ENCODE measurements at places on chromosomes 11 and 22.

DNA sequence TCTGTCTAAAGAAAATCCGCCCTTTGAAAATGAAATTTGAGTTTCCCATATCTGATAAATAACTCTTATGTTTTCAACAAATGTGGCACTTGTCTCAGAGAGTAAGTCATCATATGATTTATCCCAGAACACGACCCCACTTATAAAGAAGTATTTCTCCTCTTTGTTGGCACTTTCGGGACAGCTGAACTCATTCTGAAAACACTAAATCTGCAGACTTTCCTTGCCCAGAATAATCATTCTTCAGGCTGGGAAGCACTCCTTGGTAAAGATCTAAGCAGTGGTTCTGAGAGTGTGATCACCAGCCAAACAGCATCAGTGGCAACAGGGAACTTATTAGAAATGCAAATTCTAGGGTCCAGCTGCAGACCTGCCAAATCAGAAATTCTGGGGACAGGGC lies 532.2 kb upstream of the API5 start:
- no peak for DNase-seq

- no peak for DNase-seq
Measured at GRCh38 chr11:84775503-84775902, 851.6 kb downstream of the DLG2 start.

DNA sequence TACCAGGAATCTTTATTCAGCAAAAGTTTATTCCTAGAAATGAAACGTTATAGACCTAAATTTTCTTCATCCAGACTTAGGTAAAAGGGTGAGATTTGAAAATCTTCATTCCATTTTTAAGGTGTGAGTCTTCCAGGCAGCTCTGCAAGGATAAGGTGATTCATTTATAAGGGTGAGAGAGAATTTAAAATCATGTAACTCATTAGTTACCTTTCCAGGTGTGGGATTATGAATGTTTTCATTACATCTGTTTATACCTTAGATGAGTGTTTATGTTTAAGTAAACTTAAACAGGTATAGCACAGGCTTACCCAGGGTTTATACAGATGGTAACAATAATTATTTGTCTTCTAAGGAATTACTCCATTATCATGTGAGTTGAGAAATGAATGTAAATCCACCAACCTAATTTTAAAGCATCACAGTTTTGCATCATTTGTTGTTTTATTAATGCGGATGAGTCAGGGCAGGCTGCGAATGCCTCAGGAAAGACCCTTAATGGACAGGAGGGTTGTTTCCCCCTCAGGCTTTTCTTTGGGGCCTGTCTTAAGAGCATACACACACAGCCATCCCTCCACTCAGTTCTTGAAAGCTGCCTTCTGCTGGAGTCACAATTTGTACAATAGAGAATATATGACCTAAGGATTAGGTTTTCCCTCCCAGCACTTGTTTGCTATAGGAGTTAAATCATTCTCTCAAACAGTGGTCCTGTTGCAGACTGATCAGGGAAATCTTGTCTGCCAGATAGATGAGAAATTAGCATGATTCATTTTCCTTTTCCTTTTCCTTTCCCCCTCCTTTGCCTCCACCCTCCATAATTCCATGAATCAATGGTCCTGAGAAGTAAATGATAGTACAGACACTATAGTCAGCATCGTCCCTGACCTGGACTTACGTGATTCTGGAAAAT lies 3.0 kb downstream of the PRSS23 start:
- no peak for DNase-seq

DNA sequence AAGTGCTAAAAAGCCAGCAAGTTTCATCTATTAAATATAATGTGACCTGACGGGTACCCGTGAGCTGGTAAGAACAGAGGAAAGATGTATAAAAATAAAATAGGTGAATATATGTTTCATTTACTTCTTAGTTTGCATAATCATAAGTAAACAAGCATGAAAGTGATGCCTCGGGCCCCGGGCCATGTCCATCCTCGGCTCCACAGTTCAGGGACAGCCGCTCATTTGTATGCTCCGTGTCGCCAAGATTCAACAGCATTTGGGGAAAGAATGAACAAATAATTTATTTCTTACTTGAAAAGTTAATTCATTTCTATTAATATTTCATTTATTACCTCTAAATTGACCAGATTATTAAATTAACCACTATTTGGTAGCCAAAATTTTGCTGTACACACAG lies 251.8 kb downstream of the NTM start:
- DNase-seq = no peak

GRCh38 chr11:79575701-79576100 lies 134.9 kb upstream of the TENM4 start:
- no peak for DNase-seq

DNA sequence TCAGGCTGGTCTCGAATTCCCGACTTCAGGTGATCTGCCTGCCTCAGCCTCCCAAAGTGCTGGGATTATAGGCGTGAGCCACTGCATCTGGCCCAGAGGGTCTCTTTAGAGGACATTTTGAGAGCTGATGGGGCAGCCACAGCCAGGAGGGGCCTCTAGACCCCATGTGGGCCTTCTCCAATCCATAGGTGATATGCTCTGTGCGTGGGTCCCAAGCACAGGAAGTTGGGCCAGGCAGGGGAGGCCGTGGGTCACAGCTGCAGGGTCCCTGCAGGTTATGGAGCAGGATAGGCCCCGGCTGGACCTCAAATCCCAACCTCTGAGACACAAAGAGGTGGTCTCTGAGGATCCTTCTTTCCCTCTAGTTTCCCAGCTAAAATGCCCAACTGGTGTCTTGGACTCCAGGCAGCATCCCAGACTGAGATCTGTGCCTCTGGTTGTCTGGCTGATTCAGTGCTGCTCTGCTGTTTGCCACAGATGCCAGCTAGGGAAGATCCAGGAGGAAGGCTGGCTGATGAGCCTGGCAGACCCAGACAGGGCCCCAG lies 1.5 kb downstream of the LRRC75B start:
- no peak for DNase-seq

DNA sequence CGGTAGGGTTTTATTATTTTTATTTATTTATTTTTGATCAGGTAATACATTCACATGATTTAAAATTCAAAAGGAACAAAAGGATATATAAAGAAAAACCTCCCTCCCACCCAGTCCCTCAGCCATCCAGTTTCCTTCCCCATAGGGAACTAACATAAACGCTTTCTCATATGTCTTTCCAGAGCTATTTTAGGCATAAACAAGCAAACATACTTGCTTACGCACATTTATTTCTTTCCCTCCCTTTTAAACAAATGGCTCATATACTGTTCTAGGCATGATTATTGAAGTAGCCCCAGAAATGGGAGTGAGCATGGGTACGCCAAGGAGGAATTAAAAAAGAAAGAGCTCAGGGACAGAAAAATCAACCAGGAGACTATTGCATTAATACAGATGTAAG lies 63.7 kb downstream of the LIF start:
- no peak for DNase-seq

- DNase-seq = no peak
Measured at GRCh38 chr11:105000797-105001196, 22.2 kb downstream of the CASP5 start.

GRCh38 chr22:29663180-29663821 lies 56.5 kb upstream of the CABP7 start:
- no peak for DNase-seq

- no peak for DNase-seq
Measured at GRCh38 chr11:35061516-35062440, 77.2 kb upstream of the CD44 start.

DNA sequence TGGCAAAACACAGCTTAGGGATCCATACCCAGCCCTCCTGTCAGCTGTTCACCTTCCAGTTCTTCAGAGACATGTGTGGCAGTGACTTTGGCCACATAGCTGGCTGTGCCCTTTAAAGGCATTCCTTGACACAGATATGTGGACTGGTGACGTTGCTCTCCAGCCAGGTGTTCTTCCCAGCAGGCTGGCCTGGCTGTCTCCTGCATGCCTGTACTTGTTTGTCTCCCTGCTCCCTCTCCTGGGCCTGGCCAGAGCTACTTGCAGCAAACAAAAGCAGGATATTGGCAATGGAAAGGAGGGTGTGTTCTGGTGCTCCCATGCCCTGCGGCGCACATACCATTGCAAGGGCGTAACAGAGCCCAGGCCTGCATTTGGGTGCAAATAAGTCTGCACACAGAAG lies 38.3 kb downstream of the PIK3IP1 start:
- DNase-seq = no peak

DNA sequence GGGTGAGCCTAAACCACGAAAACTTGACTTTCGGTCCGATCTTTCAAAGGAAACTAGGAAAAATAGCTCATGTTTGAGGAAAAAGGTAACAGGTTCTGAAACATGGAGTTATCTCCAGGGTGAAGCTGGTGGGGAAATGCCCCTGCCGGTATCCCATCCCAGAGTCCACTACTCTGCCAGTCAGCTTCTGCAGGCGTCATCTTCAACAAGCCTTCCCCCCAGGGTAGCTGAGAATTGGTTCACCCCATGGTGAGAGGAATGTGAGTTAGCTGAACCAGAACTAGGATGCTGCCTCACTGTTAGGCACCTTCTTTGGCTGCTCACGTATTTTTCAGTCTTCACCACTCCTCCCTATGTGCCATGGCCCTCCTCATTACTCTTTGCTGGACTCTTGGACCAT lies 1.1 kb downstream of the GVQW3 start:
- DNase-seq = no peak

- DNase-seq = no peak
Measured at GRCh38 chr11:67572747-67573419, 10.7 kb upstream of the GSTP1 start.

- no peak for DNase-seq
Measured at GRCh38 chr22:26097840-26098239, 71.4 kb upstream of the SEZ6L start.

- DNase-seq = no peak
Measured at GRCh38 chr11:116786326-116786725, 1.5 kb downstream of the ZPR1 start.

DNA sequence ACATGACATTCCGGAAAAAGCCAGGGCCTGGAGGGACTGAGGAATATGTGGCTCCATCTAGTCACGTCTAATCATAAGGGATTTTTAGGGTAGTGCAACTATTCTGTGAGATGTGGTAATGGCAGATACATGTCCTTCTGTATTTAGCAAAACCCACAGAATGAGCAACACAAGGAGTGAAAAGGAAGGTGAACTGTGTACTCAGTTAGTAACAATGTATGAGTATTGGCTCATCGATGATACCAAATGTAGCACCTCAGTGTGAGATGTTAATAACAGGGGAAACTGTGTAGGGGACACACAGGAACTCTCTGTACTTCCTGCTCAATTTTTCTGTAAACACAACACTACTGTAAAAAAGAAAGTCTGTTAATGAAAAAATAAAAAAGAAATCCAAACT lies 42.0 kb upstream of the CARS1 start:
- no peak for DNase-seq

DNA sequence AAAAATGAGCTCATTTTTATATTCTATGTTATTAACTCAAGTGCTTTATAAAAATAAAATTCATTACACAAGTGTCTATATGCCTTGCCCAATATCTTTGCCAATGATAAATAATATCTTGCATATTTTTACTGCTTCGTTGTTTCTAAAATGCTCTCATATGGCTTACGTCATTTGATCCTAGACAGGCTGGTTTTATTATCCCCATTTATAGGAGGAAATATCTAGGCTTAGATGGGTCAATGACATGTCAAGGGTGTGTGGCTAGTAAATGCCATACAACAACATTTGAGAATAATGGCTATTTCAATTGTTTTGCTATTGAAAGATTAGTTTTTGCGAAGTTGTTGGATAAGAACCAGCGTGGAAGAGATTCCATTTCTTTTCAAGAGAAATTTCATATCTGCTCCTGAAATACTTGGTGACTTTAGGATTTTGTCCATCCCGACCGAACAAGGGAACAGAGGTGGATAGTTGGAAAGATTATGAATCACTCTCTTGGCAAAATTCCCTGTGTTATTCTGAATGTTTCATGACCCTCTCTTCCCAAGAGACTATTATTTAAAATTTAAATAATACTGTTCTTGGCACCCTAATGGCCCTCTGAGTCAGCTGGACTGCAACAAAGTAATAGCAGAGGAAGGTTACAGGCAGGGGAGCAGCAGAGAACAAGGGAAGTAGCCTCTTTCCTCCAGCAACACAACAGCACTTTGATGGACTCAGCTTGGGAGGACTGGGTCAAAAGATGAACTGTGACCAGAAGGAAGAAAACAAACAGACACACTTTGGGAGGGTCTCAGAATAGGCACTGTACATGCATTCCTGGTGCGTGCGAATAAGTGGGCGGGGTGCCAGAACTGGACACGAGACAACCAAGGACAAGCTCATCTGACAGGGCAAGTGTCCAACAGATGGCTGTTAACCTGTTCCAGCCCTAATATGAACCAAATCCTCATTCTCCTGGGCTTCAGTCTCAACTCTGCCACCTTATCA lies 94.5 kb downstream of the ME3 start:
- no peak for DNase-seq

DNA sequence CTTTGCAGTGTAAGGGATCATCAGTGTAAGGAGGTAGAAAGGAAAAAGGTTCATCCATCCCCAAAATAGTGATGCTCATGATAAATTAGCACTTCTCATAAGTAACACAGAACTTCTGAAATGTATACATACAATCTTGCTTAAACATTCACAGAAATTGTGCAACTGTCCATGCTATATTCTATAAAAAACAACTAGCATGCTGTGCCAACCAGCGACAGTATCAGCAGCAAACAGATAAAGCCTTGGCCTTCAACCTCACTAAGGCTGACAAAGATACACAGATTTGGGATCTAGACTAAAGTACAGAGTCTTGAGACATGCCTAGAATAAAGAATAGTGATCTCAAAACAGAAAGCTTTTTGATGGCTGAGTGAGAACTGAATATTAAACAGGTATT lies 74.1 kb upstream of the CHRM4 start:
- no peak for DNase-seq
